GM23248 (cell line): ENCODE measurements at places on chromosomes 11 and 22.
A peak's percentile ranks its signal among the peaks of the same experiment; 100 is the strongest.

GRCh38 chr11:93957397-93957952 is 63.7 kb upstream of the HEPHL1 start:
- peak; percentile 12 for DNase-seq

- no peak for DNase-seq
Observed at GRCh38 chr11:13718394-13718793, 49.9 kb downstream of the FAR1 start.

DNA sequence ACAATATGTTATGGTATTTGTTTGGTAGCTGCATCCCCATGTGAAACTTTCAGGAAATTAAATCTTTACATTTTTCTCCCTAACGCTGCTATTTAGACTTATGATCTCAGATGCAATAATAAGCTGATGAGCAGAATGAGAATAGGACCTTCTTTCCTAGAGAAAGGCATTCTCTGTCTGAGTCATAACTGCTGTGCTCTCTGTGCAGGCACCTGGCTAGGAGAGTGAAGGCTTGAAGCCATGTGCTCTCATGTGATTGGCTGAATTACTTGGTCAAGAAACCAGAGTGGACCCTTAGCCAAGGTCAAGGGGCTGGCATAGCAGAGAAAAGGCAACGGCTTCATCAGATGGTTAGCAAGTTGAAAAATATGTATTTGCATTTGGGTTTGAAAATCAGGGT is 185.0 kb downstream of the ADAMTS15 start:
- DNase-seq = peak; percentile 23

DNA sequence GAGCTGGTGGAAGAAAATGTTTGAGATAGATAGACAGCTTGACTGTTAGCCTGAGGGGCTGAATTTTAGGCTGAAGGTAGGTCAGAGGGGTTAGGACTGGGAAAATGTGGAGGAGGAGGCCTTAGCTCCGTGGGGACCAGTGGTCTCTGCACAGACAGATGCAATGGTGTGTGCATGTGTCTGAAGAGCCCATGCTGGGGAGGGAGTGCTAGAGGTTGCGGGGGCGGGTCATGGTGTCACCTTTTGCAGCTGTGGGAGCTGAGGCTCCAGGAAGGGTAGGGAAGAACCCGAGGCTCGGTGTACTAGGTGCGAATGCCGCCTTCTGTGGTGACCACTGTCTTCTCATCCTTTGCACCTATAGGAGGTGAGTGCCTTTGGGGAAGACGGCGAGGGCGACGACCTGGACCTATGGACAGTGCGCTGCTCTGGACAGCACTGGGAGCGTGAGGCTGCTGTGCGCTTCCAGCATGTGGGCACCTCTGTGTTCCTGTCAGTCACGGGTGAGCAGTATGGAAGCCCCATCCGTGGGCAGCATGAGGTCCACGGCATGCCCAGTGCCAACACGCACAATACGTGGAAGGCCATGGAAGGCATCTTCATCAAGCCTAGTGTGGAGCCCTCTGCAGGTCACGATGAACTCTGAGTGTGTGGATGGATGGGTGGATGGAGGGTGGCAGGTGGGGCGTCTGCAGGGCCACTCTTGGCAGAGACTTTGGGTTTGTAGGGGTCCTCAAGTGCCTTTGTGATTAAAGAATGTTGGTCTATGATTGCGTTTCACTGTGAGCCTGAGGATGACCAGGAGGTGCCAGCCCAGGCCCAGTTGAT is 1.6 kb downstream of the SDF2L1 start:
- no peak for DNase-seq

DNA sequence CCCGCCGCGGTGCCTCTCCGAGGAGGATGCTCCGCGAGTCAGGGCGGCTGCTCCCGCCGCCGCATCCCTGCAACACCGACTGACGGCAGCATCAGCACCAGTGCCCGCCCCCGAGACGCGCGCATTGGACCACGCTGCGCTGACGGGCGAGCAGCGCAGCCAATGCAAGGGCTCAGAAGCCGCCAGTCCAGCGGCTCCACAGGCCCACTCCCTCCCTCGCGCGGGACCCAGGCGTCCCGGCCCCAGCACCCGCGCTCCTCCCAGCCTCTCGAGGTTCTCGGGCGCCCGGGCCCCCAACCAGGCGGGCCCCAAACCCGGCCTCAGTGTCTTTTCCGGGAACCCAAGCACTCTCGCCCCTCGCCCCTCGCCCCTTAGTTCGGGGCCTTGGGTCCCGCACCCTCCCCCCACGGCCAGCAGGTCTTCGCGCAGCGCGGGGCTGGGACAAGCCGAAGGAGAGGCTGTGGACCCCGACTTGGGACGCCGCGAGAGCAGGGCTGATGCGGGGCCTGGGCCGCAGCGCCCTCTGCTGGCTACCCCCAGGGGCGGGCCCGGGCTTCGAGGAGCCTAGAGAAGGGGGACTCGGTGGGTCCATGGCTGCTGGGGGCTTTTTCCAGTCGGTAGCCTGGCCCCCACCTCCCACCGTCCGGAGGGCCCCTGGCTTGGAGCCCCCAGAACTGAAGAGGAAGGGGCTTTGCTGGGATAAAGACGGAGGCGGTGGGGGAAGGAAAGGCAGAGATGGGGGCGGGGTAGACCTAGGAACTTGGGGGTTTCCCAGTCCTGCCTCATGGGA is at the start of gene NRXN2:
NRXN2 (minus strand) TSS at position 81 of the 790 bp plus-strand sequence. CDS start 9,498 bp downstream, outside the sequence.
- peak; percentile 93 for DNase-seq

GRCh38 chr11:47179655-47179991 is 2.9 kb upstream of the ARFGAP2 start:
- DNase-seq = peak; percentile 66

DNA sequence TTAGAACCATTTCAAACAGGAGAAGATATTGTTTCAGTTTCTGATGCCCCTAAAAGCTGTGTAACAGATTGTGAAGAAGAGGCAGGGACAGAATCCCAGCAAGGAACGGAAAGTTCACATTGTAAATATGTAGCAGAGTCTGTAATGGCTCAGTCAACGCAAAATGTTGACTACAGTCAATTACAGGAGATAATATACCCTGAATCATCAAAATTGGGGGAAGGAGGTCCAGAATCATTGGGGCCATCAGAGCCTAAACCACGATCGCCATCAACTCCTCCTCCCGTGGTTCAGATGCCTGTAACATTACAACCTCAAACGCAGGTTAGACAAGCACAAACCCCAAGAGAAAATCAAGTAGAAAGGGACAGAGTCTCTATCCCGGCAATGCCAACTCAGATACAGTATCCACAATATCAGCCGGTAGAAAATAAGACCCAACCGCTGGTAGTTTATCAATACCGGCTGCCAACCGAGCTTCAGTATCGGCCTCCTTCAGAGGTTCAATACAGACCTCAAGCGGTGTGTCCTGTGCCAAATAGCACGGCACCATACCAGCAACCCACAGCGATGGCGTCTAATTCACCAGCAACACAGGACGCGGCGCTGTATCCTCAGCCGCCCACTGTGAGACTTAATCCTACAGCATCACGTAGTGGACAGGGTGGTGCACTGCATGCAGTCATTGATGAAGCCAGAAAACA is 40.8 kb downstream of the IGLL1 start:
- DNase-seq = peak; percentile 84

DNA sequence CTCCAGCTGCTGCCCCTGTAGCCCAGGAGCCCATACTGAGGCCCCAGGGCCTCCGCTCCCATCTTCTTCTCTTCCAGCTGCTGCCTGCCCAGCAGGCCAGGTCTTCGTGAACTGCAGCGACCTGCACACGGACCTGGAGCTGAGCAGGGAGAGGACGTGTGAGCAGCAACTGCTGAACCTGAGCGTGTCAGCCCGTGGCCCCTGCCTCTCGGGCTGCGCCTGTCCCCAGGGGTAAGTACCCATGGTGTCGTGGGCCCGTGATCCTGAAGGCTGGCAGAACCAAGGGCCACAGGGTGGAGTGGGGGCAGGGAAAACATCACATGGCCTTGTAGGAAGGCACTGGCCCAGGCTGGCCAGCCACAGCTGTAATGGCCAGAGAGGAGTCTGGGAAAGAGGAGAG is 31.2 kb downstream of the OTOG start:
- DNase-seq = no peak

DNA sequence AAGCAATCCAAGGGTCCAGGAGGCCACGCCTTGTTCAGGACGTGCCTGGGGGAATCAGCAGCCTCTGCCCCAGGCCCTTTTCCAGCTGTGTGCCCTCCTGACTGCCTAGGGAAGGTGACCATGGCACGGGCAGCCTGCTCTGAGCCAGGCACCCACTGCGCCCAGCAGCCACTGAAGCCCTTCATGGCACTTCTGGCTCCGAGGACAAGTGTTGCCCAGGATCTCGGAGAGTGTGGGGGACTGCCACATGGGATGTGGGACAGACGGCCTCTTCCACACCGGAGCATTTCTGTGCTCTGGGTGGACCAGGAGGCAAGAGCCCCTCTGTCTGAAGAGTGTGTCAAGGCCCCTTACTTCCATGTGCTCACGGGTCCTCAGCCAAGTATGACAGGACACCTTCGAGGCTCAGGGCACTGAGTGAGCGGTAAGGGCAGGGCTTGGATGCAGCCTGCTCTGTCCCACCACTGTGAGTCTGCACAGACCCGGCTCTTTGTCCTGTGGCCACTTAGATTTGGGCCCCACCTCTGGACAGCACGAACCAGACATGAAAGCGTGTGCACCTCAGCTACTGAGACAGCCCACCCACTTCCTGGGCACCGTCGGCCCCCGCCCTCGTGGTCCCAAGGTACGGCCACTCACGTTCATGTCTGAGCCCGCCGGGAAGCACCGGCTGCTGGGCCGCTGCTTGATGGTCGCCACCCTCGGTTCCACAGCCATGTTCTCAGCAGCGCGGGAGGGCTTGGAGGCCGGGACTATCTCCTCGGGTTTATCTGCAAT is 93.6 kb downstream of the CTTN start:
- no peak for DNase-seq

DNA sequence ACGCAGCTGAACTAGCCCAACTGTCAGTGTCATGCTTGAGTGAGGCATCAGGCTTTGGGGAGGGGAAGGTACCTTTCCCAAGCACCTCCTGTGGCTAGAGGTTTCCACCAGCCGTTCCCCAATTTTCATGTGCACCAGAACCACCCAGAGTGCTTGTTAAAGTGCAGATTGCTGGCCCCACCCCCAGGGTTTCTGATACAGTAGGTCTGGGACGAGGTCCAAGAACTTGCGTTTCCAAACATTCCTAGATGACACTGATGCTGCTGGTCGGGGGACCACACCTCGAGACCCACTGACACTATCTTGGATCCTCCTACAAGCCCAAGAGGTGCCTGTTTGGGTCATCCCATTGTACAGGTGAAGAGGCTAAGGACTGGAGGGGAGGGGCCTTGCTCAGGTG is 59.8 kb downstream of the PDE2A start:
- DNase-seq = no peak

- peak; percentile 55 for DNase-seq
Observed at GRCh38 chr11:17760102-17761029, 25.8 kb downstream of the KCNC1 start.

- DNase-seq = no peak
Observed at GRCh38 chr11:124474079-124474478, 28.6 kb upstream of the OR8B8 start.

DNA sequence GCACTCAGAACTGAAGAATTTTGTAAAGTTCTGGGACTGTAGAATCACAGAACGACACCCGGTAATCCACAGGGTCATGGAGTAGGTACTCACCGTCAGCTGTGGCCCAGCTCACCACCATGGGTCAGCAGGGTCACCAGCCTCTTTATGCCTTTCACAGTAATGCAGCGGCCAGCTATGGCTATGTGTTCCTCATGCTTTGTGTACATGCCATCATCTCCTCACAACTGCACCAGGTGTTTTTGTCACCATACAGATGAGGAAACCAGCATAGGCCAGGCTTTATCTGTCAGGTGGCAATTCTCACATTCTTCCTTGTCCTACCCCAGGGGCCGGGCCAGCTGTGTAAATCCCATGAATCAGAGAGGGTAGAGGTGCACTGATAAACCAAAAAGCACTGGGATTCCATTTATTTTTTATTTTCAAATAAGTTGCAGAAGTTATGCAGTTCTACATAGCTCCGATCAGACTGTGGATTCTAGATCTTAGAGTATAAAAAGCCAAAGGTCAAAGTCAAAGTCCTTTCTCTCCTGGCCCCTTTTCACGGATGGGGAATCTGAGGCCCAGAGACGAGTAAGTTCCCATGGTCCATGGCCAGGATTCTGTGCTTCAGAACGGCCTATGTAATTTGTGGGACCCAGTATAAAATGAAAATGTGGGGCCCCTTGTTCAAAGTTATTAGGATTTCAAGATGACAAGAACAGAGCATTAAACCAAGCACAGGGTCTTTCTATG is 17.5 kb downstream of the TSKU start:
- no peak for DNase-seq

DNA sequence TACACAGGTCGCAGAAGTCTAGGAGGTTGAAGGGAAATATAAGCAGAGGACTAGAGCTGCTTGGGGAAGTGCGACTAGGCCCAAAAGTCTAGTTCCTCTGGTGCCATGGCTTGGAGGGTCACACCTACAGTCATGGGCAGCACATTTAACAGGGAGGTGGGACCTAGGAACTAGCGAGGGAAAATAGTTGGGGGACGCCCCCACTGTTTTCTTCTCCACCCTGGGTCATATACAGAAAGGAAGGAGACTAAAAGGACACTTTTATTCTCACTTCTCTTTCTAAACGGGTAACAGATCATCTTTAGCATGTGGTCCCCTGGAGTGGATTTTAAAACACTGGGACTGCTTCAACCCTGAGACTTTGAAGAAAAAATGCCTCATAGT is 16.6 kb downstream of the APIP start:
- no peak for DNase-seq

- DNase-seq = no peak
Observed at GRCh38 chr11:64395545-64396078, 36.6 kb downstream of the RPS6KA4 start.

GRCh38 chr11:5666402-5666793 is 18.5 kb downstream of the TRIM5 start:
- DNase-seq = no peak

DNA sequence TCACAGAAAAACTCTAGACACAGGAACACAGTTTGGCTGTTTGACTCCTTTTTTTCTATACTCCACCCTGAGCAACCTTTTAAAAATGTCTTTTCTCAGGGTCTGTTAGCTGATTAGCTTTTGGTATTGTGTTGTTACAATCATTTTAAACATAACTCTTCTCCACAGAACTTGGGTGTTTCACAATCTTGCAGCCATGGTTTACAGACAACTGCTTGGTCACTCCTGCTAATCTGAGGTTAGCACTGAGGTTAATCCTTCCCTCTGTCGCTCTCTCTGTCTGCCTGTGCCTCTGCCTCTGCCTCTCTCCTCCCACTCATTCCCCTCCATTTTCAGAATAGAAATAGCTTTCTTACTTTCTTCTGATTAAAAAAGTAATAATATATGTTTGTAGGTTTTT is 62.4 kb upstream of the ZBED5 start:
- peak; percentile 61 for DNase-seq

DNA sequence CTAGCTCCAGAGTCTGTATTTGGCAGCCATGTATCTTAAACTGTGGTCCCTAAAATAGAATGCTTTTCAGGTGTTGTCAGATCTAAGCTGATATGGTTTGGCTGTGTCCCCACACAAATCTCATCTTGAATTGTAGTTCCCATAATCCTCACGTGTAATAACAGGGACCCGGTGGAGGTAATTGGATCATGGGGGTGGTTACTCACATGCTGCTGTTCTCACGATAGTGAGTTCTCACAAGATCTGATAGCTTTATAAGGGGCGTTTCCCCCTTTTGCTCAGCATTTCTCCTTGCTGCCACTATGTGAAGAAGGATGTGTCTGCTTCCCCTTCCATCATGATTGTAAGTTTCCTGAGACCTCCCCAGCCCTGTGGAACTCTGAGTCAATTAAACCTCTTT is 199.9 kb upstream of the ISX start:
- DNase-seq = no peak
